ENCODE measurements at places on chromosomes 12 and 14.

GRCh38 chr12:48688836-48689235 is 6.8 kb upstream of the KANSL2 start:
- no peak for DNase-seq

- no peak for DNase-seq
Measured at GRCh38 chr12:1584326-1584725, 10.1 kb downstream of the FBXL14 start.

DNA sequence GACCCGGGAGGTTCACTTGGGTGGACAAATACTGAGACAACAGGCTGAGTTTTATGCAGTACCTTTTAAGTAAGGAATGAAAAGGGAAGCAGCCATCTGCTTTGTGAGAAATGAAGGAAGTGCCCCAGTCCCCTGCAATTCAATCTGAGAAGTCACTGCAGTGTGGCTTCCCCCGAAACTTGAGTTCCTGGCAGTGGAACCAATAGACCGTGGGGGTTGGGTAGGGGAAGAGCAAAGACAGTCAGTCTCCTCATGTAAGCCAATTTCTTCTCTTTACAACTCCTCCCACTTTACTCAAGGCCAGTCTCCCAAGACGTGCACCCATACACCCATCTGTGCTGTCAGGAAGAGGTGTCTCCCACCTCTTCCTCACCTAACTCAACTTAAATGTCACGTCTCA is 206.5 kb downstream of the BCAT1 start:
- DNase-seq, result no peak

DNA sequence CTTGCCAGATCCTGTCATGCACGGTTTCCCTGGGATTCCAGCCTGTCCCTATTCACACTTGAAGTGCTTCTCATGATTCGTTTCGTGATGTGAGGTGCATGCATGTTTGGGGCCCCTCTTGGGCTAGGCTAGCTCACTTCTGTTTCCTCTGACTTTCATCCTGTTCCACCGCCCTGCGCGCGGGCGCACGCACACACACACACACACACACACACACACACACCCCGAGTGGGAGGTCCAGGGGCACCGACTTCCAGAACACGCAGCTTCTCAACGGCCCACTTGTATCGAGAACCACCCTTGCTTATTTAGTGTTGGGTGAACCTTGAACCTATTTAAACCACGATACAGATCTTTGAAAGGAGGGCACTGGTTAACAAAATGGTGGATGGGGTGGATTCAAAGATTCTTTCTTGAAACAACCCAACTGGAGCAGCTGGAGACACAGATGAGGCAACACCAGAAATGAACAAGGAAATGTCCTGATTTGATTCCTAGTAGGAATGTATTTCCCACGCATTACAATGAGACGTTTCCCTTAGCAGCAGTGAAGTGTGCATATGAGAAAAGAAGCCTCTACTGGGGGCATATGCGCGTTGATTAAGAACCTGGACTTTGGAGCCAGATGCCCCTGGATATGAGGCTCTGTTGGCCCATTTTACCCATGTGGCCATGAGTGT is 16.3 kb downstream of the ELK3 start:
- DNase-seq, result no peak

DNA sequence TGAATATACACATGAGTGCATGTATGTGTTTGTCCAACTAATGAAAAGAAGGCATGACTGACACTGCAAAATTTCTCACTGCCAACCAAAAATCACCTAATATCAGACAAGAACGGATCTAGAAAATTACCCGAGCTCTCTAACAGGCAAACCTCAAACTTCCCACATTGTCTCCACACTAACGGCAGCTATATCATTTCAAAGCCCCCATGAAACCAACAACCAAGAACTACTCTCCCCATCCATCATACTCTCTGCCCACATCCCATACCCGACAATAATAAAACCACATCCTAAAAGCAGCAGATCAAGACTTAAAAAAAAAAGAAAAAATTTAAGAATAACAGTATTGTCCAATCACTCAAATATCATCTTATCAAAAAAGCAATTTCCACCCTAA is 227.1 kb downstream of the CEP128 start:
- DNase-seq, result no peak

- DNase-seq, result no peak
Measured at GRCh38 chr12:51891843-51892242, 3.9 kb downstream of the ANKRD33 start.

GRCh38 chr12:122981036-122981471 is 573 bp downstream of the ARL6IP4 start:
- no peak for DNase-seq

DNA sequence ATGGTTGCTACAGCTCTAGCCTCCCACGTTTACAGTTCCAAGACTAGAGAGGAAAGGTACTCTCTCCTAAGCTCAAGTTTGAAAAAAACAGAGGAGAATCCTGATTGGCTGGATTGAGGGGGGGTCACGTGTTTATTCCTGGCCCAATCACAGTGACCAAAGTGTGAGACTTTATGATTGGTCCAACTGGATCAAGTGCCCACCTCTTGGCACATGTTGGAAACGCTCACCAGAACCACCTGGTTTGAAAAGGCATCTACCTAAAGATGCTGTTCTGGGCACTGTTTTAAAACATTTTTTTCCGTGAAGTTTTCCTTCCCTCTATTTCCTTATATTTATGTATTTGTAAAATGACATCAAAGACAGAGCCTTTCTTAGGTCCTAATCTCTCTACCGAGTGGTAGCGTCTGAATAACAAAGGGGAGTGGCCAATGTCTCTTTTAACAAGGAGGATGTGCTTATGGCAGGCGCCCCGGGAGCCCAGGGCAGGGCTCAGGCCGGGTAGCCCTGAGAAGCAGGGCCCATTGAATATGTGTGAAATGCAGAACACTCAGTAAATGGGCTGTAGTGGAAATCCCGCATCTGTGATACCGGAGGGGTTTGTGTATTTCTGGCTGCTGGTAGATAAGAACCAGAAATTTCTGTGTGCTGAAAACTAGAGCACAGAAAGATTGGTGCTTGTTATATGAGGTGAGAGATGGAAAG is 146.2 kb downstream of the ATP23 start:
- DNase-seq, result no peak

Data from stimulated activated CD8-positive, alpha-beta memory T cell treated with anti-CD3 and anti-CD28 coated beads, Interleukin-2, amount 100 ng/mL, for 48 hours (primary cell).